ENCODE measurements at places on chromosomes 12 and 14.

DNA sequence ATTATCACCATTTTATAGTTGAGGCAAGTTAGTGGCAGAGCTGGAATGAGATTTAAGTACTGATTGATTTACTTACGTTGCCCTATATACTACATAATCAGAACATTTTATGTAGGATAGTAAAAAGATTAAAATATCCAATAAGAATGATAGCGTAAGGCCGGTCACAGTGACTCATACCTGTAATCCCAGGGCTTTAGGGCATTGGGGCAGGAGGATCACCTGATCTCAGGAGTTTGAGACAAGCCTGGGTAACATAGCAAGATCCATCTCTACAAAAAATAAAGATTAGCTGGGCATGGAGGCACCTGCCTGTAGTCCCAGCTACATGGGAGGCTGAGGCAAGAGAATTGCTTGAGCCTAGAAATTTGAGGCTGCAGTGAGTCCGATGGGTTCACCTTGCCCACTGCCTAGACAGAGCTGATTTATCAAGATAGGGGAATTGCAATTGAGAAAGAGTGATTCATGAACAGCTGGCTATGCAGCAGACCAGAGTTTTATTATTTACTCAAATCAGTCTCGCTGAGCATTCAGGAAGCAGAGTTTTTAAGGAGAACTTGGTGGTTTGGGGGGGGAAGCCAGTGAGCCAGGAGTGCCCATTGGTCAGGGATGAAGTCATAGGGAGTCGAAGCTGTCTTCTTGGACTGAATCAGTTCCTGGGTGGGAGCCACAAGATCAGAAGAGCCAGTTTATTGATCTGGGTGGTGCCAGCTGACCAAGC, 24.7 kb upstream of the SGPP1 start:
- DNase-seq = peak; percentile 46
- no peaks in the 10 kb centered on the region for H3K27me3 ChIP-seq
- H3K36me3 ChIP-seq = no peaks in the 10 kb centered on the region
- H3K4me1 ChIP-seq = no peaks in the 10 kb centered on the region
- H3K4me3 ChIP-seq = no peak overlapping the region
- H3K27ac ChIP-seq = peak overlapping the region; percentile 59

- peaks cover 7% of the 10 kb centered on the region for H3K36me3 ChIP-seq
- H3K4me3 ChIP-seq = peak overlapping the region; percentile 59
- peak; percentile 56 for DNase-seq
- no peaks in the 10 kb centered on the region for H3K27me3 ChIP-seq
These were observed 45.4 kb downstream of the BCAT1 start for GRCh38 chr12:24903329-24904088.

DNA sequence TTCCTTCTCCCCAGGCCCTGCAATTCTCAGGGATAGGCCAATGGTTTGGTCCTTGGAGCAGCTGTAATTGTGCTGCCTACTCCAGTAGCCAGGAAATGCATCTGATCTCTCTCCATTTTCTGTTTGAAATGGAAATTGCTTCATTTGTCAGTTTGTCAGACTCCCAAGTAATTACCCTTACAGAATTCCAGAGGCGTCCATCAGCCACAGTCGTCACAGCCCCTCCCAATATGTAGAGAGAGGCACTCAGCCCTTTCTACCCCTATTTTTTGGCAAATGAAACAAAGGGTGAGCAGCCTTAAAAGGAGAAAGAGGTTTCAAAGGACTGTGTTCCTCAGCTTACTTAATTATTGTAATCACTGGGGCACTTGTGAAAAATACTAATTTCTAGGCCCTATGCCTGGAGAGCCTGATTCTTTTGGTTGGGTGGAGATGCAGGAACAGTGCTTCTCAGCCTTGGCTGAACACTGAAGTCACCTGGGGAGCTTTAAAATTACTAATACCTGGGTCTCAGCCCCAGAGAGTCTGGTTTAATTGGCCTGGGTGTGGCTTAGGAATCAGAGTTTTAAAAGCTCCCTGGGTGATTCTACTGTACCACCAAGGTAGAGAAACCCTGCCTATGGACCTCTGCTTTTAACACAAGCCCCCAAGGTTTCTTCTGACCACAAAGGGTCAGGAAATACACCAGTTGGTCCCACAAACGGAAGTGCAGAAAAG, 190.0 kb downstream of the EMP1 start:
- H3K27me3 ChIP-seq = peaks cover 6% of the 10 kb centered on the region
- H3K4me1 ChIP-seq = no peaks in the 10 kb centered on the region
- H3K4me3 ChIP-seq = no peak overlapping the region
- no peaks in the 10 kb centered on the region for H3K36me3 ChIP-seq
- no peak overlapping the region for H3K27ac ChIP-seq
- DNase-seq = no peak

- H3K27me3 ChIP-seq = no peaks in the 10 kb centered on the region
- H3K36me3 ChIP-seq = no peaks in the 10 kb centered on the region
- DNase-seq = peak; percentile 68
- no peak overlapping the region for H3K27ac ChIP-seq
- H3K4me3 ChIP-seq = peak overlapping the region; percentile 91
- peaks cover 7% of the 10 kb centered on the region for H3K4me1 ChIP-seq
These were observed 788 bp downstream of the DDHD1 start for GRCh38 chr14:53152184-53152886.

DNA sequence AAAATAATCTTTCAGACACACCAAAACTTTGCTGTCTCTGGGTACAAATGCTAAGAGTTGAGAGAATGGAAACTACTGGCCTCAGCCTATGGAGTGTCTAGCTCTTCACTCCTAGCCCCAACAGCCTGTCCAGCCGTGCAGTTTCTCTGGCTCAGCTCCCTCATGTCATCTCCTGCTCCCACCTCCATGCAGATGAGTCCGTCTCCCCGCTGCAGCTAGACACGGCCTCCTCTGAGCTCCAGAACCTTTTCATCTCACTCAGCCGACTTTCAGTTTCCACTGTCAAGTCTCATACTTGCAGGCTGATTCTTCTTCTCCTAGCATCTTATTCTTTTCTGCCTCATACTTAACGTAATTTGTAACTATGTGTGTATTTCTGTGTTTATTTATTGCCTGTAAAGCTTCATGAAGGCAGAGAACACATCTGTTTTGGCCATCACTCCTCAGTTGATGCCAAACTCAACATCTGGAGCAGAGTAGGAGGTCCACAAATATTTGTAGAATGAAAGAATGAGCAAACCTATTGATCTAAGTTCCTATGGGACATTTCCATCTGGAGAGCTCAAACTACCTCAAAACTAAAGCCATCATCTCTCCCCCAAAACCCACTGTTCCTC, 139.8 kb upstream of the PWP1 start:
- H3K27ac ChIP-seq = no peak overlapping the region
- no peak overlapping the region for H3K4me3 ChIP-seq
- H3K36me3 ChIP-seq = no peaks in the 10 kb centered on the region
- no peaks in the 10 kb centered on the region for H3K4me1 ChIP-seq
- H3K27me3 ChIP-seq = no peaks in the 10 kb centered on the region

DNA sequence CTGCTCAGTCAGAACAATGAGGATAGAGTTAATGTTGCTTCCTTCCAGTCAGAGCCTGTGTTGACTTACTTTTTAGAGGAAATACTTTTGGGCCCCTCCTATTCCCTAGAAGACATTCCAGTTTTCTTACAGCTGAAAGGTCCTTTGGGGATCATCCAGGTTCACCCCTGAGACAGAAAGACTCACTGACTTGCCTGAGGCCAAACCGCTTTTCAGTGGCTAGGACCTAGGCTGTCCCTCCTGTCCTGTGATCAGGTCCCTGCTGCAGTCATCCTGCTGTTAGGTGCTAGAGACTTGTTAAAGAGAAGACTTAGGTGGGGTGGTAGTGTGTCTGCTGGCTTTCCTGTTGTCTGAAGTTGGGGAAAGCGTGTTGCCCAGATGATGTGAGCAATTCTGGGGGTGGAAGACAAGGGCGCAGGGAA, 39.6 kb downstream of the SUSD6 start:
- no peak overlapping the region for H3K27ac ChIP-seq
- no peak overlapping the region for H3K4me3 ChIP-seq
- H3K27me3 ChIP-seq = no peaks in the 10 kb centered on the region
- peaks cover 12% of the 10 kb centered on the region for H3K4me1 ChIP-seq
- no peak for DNase-seq

- H3K4me3 ChIP-seq = no peak overlapping the region
- H3K27me3 ChIP-seq = no peaks in the 10 kb centered on the region
- DNase-seq = no peak
These were observed 304.1 kb downstream of the ACSS3 start for GRCh38 chr12:81381951-81382350.

DNA sequence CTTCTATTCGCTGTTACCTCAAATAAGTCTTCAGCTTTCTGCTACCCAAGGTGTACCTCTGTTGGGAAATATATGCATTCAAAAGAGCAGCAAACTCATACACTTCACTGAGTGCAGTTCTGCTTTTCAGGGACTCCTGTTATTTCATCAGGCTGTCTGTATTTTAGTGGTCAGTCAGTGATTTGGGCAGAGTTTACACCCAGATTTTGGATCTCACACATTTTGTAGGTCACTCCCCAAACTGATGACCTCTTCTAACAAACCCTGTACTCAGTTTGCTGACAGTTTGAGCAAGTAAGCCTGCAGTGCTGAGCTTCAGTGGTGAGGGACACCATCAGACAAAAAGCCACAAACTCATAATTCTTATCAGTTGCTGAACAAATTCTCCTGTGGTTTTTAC, 8.2 kb upstream of the WASHC4 start:
- peaks cover 2% of the 10 kb centered on the region for H3K4me1 ChIP-seq
- no peak overlapping the region for H3K4me3 ChIP-seq
- no peaks in the 10 kb centered on the region for H3K27me3 ChIP-seq
- H3K27ac ChIP-seq = no peak overlapping the region
- no peak for DNase-seq

DNA sequence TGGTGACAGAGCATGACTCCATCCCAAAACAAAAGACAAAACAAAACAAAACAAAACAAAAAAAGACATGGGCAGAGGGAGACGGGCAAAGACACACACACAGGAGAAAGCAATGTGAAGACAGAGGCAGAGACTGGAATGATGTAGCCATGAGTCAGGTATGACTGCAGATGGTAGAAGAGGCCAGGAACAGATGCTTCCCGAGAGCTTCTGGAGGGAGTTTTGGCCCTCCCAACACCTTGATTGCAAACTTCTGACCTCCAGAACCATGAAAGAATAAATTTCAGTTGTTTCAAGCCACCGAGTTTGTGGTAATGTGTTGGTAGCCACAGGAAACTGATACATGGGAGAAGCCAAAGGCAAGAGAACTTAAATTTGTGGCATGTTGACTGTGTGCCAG, 27.1 kb downstream of the VWF start:
- DNase-seq = no peak
- no peak overlapping the region for H3K27ac ChIP-seq
- H3K4me3 ChIP-seq = no peak overlapping the region

DNA sequence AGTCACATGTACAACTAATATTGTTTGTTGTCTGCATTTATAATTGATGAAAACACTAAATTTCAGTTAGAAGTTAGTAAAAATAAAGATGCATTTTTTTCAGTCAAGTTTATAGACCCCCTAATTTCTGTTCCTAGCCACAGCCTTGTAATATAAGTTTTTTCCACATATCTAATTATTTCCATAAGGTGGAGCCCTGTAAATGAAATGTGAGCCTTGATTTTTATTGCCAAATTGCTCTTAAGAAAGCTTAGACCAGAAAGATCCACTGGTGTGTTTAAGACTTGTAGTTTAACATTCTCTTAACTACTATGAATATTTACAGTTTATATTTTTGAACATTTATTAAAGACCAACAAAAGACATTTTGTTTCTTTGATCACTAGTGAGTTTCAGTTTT, 322.1 kb upstream of the RGS6 start:
- H3K36me3 ChIP-seq = no peaks in the 10 kb centered on the region
- H3K4me1 ChIP-seq = no peaks in the 10 kb centered on the region
- H3K27ac ChIP-seq = no peak overlapping the region
- H3K27me3 ChIP-seq = no peaks in the 10 kb centered on the region

DNA sequence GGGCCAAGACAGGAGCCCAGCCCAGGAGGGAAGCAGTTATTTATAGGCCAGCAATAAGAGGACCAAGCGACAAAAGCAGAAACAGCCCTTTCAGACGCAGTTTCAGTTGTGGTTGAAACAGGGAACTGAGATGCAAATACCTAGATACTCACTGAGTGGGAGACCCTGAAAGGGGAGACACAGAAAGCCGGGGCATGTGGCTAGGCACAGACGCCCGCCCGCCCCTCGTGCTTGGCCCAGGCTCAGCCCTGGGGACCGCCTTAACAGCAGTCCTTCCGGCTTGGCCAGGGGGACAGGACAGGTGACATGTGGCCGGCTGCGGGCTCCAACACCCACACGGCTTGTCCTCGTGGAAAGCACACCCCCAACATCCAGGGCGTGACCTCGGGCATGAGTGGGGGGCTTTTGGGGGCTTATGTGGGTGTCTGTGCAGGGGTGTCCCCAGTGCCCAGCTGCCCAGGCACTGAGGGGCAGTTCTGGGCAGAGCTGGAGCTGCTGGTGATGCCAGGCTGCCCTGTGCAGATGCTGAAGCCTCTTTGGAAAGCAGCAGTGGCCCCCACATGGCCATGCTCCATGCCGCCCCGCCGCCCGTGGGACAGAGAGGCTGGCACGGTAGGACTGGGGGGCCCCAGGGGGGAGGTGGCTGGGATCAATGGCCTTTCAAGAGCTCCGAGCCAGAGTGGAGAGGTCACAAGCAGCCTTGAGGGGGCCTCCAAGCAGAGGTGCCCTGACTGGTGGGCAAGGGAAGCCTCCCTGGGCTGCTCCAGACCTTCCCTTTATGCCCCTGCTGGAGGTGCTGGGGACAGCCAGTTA, 2.1 kb downstream of the PLD4 start:
- no peak for DNase-seq
- H3K4me1 ChIP-seq = peaks cover 27% of the 10 kb centered on the region
- peaks cover 24% of the 10 kb centered on the region for H3K27me3 ChIP-seq
- H3K27ac ChIP-seq = no peak overlapping the region
- H3K4me3 ChIP-seq = no peak overlapping the region

Data from mesenchymal stem cell (in vitro differentiated cells and primary cell).